ENCODE measurements at places on chromosomes 13 and 19. TPM values are rescaled to one million over a fixed set of nuclear protein-coding genes. Genes with fewer than 3 reads are reported as not detected.

DNA sequence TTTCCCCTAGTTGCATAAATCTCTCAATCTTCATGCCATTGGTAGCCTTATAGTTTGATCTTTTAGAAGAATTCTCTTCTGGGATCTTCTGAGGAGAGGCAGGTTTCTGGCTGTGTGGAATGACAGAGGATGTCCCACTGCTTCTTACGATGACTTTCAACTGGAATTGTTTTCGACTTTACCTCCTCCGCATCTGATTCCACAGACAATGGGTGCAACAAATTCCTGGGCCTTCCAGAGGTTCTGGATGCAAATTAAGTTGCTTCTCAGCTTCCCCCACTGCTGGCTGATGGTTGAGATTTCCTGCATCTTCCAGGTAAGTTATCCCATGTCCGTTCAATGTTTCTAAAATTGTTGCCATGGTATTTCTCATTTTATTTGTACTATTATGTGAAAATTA lies 142.3 kb upstream of the TSC22D1 start:
- no peaks in the 10 kb centered on the region for H3K4me1 ChIP-seq
- no peak for DNase-seq
- H3K27me3 ChIP-seq: peaks cover 2% of the 10 kb centered on the region
- H3K36me3 ChIP-seq: no peaks in the 10 kb centered on the region
- H3K4me3 ChIP-seq: no peak overlapping the region
- H3K27ac ChIP-seq: no peak overlapping the region

ZNF283 gene
- 13.0 TPM for total RNA-seq

- DNase-seq: no peak
- peaks cover 4% of the 10 kb centered on the region for H3K27me3 ChIP-seq
- no peak overlapping the region for H3K4me3 ChIP-seq
- peaks cover 18% of the 10 kb centered on the region for H3K4me1 ChIP-seq
Observed at GRCh38 chr19:18842166-18842565, 10.4 kb downstream of the UPF1 start.

GRCh38 chr19:8366121-8366581 lies 2.2 kb downstream of the ANGPTL4 start:
- DNase-seq: no peak
- H3K4me3 ChIP-seq: no peak overlapping the region
- peaks cover 14% of the 10 kb centered on the region for H3K27me3 ChIP-seq
- peaks cover 2% of the 10 kb centered on the region for H3K4me1 ChIP-seq
- H3K27ac ChIP-seq: no peak overlapping the region
- no peaks in the 10 kb centered on the region for H3K36me3 ChIP-seq

DNA sequence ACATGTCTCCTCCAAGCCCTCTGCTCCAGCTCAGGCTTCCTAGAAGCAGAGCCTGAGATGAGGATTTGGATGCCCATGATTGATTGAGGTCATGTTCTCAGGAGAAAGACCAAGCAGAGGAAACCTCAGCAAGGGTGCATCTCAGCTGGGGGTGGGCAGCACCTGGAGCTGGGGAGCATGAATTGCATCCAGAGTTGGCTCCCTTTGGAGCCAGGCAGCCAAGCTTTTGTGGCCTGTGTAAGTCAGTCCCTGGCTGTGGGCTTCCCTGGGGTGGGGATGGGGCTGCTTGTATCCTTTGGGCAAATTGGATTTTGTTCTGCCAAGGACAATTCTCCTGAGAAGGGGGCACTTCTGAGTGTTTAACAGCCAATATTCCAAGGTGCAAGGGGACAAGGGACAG lies 91.5 kb upstream of the WASF3 start:
- H3K4me3 ChIP-seq: no peak overlapping the region
- H3K36me3 ChIP-seq: peaks cover 6% of the 10 kb centered on the region
- no peak overlapping the region for H3K27ac ChIP-seq
- H3K27me3 ChIP-seq: peaks cover 6% of the 10 kb centered on the region
- H3K4me1 ChIP-seq: peaks cover 5% of the 10 kb centered on the region

PGLYRP2 gene
- total RNA-seq: not detected

DNA sequence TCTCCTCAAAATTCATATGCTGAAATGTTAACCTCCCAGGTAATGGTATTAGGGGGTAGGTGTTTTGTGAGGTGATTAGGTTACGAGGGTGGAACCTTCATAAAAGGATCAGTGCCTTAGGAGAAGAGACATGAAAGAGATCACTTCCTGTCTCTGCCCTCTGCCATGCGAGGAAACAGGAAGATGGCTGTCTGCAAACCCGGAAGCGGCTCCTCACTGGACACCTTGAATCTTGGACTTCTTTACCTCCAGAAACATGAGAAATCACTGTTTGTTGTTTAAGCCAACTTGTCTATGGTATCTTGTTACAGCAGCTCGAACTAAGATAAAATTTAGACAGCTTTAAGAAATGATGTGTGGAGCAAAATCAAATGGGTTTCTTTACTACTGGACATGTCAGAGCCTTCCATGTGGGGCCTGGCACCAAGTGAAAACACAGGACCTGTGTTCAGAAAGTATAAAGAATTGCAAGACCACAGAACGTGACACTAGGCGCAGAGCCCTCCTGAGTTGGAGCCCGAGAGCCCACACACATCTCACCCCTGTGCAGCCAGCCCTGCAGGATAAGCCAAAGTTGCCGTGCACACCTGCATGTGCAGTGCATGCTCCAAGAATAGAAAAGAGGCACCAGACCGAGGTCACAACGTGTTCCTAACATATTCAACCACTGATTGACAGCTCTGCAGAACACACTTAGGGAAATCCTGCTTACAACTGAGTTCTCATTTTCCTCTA lies 112.5 kb upstream of the UQCRFS1 start:
- peaks cover 9% of the 10 kb centered on the region for H3K27me3 ChIP-seq
- H3K27ac ChIP-seq: no peak overlapping the region
- H3K4me1 ChIP-seq: peaks cover 31% of the 10 kb centered on the region
- no peak overlapping the region for H3K4me3 ChIP-seq
- DNase-seq: no peak

- no peak for DNase-seq
- H3K4me1 ChIP-seq: no peaks in the 10 kb centered on the region
- H3K36me3 ChIP-seq: no peaks in the 10 kb centered on the region
- no peak overlapping the region for H3K4me3 ChIP-seq
- no peak overlapping the region for H3K27ac ChIP-seq
- no peaks in the 10 kb centered on the region for H3K27me3 ChIP-seq
Observed at GRCh38 chr13:27728271-27728670, 64.0 kb upstream of the GSX1 start.

KLK7 gene
- not detected for total RNA-seq

ZNF85 gene
- total RNA-seq: 32.2 TPM

DNA sequence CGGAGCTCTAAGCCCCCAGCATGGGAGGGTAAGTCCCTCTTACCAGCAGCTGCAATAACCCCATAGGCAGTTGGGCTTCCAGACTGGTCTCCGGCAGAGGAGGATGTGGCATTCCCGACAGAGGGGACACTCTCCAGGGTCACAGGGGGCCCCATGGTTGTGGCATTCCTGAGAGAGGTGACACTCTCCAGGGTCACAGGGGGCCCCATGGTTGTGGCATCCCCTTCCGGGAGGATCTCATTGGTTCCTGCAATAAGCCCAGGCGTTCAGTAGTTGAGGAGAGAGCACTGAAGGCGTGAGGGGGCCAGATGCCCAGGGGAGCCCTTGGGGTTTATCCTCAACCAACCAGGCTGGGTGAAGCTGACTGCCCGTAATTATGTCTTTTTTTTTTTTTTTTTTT lies 5.4 kb downstream of the CD320 start:
- H3K27me3 ChIP-seq: peaks cover 3% of the 10 kb centered on the region
- H3K4me3 ChIP-seq: no peak overlapping the region
- H3K36me3 ChIP-seq: no peaks in the 10 kb centered on the region
- H3K27ac ChIP-seq: no peak overlapping the region
- no peak for DNase-seq
- peaks cover 6% of the 10 kb centered on the region for H3K4me1 ChIP-seq

Data from glutamatergic neuron (in vitro differentiated cells).